ENCODE measurements at places on chromosomes 5 and 9.

DNA sequence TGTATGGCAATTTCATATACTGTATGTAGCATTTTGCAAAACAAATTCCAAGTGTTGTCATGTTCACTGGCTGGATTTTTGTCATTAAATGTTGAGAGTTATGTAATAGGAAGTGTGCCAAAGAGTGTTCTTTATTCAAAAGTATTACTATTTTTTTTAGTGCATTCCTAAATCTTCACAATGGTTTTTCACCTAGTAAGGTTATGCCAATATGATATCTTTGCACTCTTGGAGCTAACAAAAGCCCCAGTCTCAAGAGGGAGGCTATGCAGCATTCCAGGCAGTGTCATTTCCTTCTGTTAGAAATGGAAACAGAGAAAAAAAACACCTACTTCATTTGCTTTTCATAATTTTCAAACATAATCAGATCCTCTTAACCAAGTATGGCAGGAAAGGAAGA, 5.1 kb upstream of the SSBP2 start:
- DNase-seq: no peak

DNA sequence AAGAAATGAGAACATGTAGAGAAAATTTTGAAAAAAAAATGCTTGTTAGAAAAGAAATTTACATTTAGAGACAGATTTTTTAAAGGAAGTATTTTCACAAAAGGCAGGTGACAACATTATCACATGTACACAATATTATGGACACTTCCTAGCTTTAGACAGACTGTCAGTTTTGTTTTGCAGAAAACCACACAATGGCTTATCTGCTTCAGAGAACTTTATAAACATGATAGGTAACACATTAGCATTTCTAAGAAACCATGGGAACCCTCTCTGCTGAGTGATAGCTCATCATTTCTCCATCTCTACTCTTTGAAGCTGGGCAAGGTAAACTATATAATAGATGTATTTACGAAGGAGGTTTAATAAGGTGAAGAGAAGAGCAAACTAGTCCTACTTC, 25.6 kb downstream of the POU5F2 start:
- no peak for DNase-seq

DNA sequence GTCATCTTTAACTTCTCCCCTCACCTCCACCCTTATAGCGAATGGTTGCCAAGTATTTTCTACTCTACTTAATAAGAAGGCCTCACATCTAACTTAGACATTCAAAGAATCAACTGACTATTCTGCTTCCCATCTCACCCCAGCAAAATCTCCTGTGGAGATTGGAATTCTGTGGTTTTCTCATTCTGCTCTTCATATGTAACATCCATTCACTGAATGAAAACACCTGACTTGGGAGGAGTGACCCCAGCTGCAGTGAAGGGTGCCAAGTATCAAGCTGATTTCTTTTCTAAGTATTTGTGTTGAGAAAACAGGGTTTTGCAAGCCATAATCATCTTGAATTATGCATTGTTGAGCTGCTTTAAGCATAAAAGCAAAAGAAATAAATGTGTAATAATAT, 42.5 kb upstream of the TAF1L start:
- no peak for DNase-seq

DNA sequence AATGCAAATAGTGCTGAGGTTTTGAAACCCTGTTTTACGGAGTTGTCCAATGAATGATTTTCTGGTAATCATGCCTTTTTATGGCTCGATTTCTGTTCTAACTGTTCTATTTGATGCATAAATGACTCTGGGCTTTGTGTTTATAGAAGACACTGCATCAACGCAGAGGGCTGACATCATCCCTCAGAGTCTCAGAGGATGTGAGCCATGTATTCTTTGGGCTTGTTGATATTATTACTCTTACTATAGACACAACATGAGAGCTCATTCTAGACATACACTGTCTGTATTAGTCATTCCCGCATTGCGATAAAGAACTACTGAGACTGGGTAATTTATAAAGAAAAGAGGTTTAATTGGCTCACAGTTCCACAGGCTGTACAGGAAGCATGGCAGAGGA, 31.6 kb downstream of the CDH6 start:
- DNase-seq: no peak

- DNase-seq: no peak
These were observed 135.6 kb upstream of the RORB start for GRCh38 chr9:74361508-74361907.

DNA sequence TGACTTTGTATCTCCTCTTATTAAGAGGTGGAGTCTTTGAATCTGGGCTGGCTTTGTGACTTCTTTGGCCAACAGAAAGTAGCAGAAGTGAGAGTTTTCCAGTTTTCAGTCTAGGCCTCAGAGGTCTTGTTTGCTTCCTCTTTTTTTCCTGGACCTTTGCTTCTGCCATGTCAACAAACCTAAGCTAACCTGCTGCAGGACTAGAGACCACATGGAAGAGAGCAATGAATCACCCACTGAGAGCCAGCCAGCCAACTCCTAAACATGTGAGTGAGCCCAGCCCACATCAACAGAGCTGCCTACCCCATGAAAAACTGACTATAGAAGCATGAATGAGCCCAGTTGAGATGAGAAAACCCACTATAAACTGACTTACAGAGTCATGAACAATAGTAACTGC, 29.9 kb downstream of the MRPL22 start:
- no peak for DNase-seq

DNA sequence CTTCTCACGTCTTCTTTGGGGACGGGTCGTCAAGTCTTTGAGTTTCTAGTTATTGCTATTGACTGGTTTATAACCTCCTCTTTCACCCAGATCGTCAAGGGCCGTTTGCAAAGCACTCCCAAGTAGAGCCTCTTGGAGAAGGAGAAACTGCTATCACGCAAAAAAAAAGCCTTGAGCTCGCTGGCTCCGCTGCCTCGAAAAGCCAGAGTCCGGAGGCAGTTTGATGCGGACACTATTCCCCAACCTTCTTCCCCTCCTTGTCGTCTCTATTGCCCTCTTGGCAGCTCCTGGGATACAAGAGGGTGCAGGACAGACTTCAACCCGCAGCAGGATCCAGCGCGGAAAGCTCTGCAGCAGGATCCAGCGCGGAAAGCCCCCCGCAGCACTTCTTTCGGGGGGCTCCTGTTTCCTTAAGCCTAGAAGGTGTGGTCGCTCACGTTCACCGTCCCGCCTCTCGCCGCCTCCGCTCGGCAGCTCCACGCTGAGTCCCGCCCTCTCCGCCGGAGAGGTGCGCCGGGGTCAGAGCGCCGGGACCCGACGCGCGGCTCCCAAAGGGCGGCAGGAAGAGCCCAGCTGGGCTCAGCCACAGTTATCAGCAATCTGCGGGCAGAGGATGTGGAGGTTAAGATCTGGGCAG, at the start of gene PCDHAC1:
TSS of gene PCDHAC1 (plus strand) at position 494 of the 637 bp plus-strand sequence. CDS start 594 bp downstream, outside the sequence.
- DNase-seq: no peak

GRCh38 chr5:78726571-78726970, 78.0 kb upstream of the LHFPL2 start:
- DNase-seq: no peak

- DNase-seq: no peak
These were observed 95.6 kb downstream of the PALM2AKAP2 start for GRCh38 chr9:109875495-109876129.

DNA sequence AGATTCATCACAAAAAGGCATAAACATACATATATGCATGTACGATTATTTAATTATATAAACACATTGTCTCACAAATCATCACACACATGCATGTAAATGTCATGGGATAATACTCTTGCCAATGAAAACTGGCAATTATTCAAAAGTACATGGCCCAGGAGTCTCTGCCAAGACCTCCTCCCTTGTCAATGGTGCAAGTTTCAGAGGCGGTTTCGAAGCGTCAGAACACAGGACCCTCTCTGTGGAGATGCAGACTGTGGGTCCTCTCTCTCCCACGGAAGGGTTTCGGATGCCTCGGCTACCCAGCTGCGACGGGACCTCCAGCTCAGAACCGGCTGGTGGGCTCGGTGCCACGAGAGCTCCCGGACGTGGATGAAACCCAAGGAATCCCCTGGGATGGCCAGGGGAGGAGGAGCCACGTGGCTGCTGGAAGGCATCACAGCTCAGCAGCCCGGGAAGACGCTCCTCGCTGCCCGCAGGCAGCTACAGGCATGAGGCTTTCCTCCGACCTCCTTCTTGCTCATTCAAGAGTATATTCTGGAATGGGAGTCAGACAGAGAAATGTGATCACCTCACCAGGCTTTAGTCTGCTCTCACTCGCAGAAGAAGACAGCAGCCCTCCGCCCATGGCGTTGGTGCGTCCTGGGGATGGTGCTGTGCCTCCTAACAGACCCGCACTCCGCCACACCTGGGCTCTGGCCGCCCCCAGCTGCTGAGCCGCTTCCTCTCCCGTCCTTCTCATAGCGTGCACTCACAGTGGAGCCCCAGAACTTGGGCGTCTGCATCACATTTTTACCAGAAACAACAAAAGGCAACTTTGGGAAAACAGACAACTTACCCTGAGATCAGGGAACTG, 308.8 kb downstream of the IRX2 start:
- DNase-seq: no peak

DNA sequence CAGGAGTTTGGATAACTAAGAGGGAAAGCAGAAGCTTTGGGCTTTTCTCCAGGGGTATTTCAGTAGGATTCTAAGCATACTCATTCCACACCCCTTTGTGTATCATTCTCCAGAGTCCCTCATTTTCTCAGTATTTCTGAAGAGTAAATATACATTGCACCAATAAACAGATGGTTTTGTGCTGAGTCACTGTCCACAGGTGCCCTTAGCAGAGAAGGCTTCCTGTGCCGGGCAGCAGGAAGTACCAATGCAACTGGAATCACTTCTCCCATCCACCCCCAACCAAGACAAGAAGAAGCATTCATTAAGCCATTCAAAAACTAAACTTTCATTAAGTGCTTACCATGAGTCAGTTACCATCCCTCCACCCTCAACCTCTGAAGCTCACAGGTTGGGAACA, 3.6 kb upstream of the CCNJL start:
- DNase-seq: no peak

DNA sequence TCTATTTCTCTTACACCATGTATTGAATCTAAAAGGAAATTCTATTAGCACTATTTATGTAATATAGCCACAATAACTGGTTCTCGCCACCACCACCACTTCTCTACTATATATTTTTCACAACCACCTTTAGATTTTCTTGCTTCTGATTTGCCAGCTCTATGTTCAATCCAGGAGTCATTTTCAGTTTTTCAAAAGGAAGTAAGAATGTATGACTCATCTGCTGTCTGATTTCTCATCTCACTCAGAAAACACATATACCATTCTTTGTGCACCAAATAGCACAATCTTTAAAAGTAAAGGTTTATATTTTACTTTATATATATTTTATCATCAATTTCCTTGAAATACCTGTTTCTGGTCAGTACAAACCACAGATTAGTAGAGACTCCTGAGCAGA, 1127.5 kb downstream of the TAF11L14 start:
- DNase-seq: no peak

- DNase-seq: no peak
These were observed 245.4 kb downstream of the DENND1A start for GRCh38 chr9:123684393-123685149.

GRCh38 chr5:93585767-93586385, 2.9 kb downstream of the NR2F1 start:
- DNase-seq: no peak

DNA sequence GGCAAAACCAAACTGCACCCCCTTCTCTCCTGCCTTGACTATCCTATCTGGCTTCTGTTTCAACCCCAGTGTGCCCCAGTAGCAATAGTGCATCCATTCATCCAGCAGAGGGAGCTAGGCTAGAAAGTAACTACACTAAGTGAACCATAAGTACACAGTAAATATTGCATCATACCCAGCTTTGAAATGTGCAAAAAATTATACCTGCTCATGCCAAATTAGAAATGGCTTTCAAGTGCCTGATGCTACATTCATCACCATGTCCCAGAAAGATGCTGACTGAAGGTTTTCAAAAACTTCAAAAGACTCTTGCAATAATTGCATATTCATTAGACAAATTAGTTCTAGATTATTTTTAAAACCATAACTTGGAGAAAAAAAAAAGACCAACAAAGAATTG, 153.5 kb downstream of the PRELID2 start:
- DNase-seq: no peak

DNA sequence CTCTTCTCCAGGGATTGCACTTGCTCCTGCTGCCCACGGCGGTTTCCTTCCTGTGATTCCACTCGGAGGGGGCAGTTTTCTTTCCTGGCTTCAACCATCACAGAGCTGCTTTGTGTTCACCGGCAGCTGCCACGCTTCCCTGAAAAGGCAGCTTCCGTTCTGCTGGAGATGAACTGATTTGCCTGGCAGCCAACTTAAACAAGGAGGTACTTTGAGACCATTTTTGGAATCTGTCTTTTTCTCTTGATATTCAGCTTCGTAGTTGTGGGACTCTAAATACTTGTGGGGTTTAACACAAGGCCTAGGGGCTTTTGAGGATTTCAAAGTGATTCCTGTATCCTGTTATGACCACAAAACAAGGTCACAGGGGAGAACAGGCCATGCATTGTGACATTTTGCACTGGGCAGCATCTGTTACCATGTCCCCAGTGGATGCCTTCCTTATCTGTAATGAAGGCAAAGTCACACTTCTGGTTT, 192.0 kb downstream of the MTRR start:
- DNase-seq: no peak

Measured in left ventricle myocardium inferior (tissue), 1 donor.